Stimulated activated CD4-positive, alpha-beta T cell treated with anti-CD3 and anti-CD28 coated beads, Interleukin-2, amount 100 ng/mL, for 4 hours (primary cell): ENCODE measurements at places on chromosomes 2 and 18.

- DNase-seq = no peak
These were observed 2.2 kb upstream of the SLC40A1 start for GRCh38 chr2:189582809-189583192.

- DNase-seq = no peak
These were observed 179.4 kb downstream of the SEPTIN10 start for GRCh38 chr2:109434351-109434750.

DNA sequence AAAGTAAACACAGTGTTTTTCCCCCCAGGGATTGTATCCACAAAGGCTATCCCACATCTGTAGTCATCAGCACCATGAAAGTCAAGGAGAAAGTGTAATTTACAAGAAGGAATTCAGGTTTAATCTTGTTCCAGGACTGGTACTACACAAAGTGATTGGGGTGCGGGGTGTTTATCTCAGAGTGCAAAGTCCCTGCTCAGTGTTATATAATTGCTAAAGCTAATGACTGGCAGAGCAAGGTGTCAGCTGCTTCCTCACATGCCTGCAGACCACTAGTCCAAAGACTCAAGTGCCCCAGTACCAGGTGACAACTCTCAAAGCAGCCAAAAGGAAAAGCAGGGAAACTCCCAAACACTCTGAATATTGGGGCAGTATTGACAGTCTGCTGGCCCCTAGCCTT, 40.4 kb upstream of the PDCL3 start:
- DNase-seq = no peak

DNA sequence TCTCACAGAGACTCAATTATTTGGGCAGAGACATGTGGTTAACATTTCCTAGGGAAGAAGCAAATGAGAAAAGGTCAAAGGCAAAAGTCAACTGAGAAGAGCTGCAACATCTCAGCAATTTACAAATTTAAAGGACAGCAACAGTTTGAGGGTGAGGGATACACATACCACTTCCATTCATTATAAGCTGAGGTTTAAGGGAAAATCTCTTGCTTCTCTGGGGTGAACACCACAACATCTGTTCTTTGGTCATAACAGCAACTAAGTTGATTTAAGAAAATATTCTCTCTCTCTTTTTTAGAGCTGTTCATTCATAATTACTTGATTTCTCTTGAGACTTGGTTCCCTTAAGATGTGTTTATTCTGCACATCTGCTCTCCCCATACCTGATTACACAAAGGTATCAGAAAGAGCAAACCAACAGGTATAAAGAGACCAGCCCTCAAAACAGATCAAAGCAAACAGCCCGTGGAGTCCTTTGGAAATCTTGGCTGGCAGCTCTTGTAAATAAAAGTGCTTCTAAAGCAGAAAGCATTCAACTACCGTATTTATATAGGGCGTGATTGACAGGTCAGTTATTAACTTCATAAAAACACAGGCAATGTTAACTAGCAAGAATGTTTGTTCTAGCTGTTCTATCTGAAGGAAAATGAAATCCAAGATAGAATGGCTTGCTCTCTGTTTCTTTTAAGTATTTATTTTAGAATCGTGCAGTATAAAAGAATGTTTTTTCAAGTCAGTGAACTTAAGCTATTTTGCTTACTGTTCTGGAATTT, 132.8 kb downstream of the THADA start:
- DNase-seq = no peak

GRCh38 chr2:99691926-99692325, 202.1 kb upstream of the REV1 start:
- DNase-seq = no peak

DNA sequence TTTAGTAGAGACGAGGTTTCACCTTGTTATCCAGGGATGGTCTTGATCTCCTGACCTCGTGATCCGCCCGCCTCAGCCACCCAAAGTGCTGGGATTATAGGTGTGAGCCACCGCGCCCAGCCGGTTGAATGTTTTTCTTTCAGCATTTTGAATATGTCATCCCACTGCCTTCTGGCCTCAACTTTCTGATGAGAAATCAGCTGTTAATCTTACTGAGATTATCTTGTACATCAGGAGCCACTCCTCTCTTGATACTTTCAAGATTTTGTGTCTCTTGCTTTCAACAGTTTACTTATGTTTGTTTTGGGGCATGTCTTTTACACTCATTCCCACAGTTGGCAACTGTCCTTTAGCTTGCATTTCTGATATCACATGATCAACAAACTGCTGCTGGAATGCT, 46.3 kb downstream of the CCDC150 start:
- no peak for DNase-seq

DNA sequence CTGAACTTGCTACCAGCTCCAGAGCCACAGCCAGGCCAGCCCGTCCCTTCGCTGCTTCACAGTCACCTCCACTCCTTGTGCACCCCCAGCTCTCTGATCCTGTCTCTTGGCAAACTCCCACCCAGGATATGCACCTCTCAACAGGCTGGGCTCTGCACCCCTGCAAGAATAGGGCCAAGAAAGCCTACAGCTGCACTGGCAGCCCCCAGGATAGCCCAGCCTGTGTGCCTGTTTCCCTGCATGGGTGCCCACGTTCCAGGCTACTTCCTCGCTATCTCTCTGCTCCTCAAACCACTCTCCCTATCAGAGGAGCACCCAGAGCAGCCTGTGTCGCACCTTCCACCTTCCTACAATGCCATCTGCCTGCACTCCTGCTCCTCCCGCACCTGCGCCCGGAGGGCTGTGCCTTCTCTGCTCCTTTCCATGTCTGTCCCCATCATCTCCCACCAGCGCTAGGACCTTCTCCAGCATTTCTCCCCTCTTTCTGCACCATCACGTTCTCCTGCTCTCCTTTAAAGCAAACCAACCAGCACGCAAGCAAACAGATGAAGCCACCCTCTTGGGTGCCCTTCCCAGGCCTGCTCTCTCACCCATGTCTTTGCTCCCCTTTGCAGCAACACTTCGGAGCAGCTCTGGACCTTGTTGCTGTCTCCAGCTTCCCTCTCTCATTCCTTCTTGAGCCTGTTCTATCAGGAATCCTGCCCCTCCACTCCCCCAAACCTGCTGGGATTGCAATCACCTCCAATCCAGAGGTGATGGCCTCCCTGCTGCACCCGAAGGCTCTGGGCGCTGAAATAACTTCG, 313.2 kb upstream of the HS6ST1 start:
- no peak for DNase-seq

GRCh38 chr2:112151701-112152440, 13.7 kb downstream of the FBLN7 start:
- no peak for DNase-seq

GRCh38 chr18:76764291-76764901, 58.0 kb upstream of the ZNF236 start:
- no peak for DNase-seq

- DNase-seq = no peak
These were observed 281.3 kb downstream of the ZNF804A start for GRCh38 chr2:184879671-184880070.

DNA sequence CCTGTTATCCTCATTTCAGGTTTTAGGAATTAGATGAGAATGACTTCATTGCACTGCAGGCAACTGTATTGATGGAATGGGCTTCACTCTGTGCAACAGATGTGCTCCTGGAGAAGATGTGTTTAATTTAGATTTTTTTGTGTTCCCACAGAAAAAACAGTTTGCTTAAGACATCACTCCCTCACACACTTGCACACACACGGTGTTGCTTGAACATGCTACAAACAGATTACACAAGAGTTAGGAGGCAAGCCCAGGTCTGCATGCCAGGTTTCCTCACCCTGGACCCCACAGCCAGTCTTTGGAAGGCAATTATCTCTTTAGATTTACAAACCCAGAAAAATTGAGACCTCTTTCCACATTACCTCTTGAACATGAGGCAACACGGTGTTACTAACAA, 93.7 kb upstream of the KLHL29 start:
- DNase-seq = no peak

GRCh38 chr2:38634684-38635083, 31.2 kb upstream of the GALM start:
- DNase-seq = no peak

- DNase-seq = no peak
These were observed 8.2 kb downstream of the SERPINB7 start for GRCh38 chr18:63783394-63783793.

GRCh38 chr2:119076713-119077112, 81.8 kb downstream of the C1QL2 start:
- no peak for DNase-seq

- no peak for DNase-seq
These were observed 79.7 kb downstream of the TMEM17 start for GRCh38 chr2:62426154-62426912.

DNA sequence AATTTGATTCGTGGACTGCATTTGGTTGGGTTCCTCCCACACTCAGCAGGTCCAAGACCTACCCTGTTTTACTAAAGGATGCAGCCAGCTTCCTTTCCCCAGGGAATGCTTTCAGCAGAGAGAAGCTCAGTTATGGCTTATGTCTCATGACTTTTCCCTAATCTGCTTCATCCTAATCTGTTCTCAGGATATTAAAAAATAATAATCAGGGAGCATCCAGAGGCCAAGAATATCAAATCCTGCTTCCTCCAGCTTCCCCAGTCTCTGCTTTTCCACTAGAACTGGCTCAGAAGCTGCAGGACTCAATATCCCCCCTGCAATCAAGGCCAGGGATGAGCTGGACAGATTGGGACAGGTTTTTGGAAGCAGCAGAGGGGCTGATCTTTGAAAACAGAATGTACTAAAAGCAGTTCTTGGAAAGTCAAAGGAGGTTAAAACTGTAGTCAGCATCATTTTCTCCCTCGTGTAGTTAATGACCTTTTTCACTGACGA, 326.9 kb upstream of the TNP1 start:
- DNase-seq = no peak

DNA sequence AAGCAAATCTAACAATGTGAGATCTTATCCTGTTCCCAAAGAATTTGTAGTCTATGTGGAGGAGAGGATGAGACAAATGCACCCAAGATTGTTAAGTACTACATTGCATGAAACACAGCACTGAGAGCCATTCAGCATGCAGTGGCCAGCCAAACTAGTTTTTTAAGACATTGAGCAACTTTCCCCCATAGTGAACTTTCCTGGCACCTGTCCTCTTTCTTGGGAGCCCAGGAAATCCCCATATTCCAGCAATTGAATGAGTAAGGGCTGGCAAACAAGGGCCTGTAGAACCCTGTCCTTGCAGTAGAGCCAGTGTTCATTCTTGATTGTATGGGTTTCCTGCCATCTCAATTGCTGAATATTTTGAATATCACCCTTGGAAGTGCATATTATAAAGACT, 58.8 kb upstream of the FIGN start:
- no peak for DNase-seq

DNA sequence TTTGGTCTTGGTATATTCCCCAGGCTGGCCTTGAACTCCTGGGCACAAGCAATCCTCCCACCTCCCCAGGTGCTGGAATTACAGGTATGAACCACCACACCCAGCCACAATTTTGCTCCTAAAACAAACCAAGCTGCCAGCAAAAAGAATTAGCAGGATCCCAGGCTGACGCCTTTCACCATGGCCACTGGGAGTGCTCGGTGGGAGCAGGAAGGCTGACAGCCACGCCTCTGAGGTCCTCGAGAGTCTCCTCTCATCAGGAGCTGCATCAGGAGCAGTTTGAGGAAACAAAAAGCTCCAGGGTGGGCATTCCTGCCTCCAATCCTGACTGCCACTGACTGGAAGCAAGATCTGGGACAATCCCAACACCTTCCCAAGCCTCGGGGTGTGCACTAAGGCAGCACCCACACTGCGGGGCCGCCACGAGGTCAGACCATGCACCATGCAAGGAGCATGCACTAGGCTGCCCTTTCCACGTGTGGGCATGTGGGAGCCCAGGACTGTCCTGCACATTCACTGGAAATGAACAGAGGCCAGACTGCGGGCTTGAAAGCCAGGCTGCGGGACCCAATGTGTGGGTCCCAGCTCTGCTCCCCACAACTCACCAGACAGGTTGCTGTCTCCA, 51.4 kb downstream of the TFCP2L1 start:
- no peak for DNase-seq

- no peak for DNase-seq
These were observed 96.8 kb downstream of the TGFA start for GRCh38 chr2:70456585-70457495.

DNA sequence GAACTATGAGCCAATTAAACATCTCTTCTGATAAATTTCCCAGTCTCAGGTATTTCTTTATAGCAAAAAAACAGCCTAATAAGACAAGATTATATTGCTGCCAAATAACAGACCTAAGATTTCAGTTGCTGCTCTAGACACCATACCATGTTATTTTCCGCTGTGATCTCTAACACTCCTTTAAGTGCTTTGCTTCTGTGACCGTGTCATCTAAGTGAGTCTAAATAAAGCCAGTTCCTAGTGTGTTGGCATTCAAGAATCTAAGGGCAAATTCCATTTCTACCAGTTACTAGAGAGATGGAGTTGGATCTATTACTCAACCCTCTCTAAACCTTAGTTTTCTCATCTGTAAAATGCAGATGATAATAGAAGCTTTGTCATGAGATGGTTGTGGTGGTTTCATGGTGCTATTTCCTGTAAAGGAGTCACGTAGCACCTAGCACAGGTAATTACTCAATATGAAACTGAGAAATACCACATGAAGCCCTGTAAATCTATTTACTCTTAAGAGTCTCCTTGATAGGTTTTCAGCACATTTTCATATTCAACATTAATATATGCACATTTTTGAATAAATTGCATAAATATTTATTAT, 40.5 kb downstream of the SPHKAP start:
- DNase-seq = no peak

- DNase-seq = no peak
These were observed 10.4 kb downstream of the NR4A2 start for GRCh38 chr2:156322051-156322685.

- DNase-seq = no peak
These were observed 677.5 kb downstream of the NYAP2 start for GRCh38 chr2:226077031-226077430.

DNA sequence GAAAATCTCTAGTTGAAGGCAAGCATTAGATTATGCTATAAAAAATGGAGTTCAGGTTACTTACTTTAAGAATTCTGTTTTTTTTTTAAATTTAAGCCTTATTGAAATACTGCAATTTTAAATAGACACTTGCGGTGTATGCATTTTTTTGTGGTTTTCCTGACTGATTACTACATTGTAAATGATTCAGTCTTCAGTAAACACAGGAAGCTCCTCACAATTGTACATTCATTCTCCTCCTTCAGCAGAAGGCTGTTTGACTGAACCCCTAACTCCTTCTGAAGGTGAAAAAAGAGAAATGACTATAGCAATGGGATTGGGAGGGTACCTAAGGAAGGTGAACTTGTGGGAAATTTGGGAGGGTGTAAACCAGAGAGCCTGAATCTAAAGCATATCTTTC, 136.1 kb downstream of the GCA start:
- no peak for DNase-seq

GRCh38 chr2:6434438-6434837, 431.3 kb downstream of the CMPK2 start:
- no peak for DNase-seq
